A549 (cell line): ENCODE measurements at places on chromosomes 6 and 20. TPM values are rescaled to one million over a fixed set of nuclear protein-coding genes. Genes with fewer than 3 reads are reported as not detected.

The SLC22A3 gene
- polyA plus RNA-seq, result 38.8 to 44.9 TPM (median 41.5 TPM) in 3 replicates

The PRSS16 gene
- 3.1 to 3.9 TPM (median 3.7 TPM) in 3 replicates for polyA plus RNA-seq

The CLDN20 gene
- polyA plus RNA-seq, result not detected in 3 replicates

The PDYN gene
- 0.04 TPM in 1 of 3 replicates, not detected in the others for polyA plus RNA-seq

The TP53RK gene
- 9.8 to 10.5 TPM (median 10.5 TPM) in 3 replicates for polyA plus RNA-seq

DNA sequence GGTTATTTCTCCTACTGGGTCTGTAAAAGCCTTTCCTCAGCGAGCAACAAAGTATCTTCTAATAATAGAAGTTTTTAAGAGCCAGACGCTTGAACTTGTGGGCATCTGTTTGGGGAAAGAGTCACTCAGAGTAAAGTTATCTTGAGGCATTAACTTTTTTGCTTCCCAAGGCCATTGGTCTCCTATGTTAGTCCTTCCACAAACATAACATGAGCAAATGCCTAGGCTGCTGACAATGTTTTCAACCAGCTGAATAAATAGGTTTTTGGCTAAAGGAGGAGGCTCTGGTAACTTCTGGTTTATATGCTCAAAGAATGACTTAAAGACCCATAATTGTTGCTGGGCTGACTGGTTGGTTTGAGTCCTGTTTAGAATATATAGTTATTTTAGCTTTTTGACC, 213.5 kb upstream of the SYNCRIP start:
- DNase-seq, result no peak

- DNase-seq, result no peak
These were observed 40.2 kb upstream of the SAMHD1 start for GRCh38 chr20:36991703-36992102.

DNA sequence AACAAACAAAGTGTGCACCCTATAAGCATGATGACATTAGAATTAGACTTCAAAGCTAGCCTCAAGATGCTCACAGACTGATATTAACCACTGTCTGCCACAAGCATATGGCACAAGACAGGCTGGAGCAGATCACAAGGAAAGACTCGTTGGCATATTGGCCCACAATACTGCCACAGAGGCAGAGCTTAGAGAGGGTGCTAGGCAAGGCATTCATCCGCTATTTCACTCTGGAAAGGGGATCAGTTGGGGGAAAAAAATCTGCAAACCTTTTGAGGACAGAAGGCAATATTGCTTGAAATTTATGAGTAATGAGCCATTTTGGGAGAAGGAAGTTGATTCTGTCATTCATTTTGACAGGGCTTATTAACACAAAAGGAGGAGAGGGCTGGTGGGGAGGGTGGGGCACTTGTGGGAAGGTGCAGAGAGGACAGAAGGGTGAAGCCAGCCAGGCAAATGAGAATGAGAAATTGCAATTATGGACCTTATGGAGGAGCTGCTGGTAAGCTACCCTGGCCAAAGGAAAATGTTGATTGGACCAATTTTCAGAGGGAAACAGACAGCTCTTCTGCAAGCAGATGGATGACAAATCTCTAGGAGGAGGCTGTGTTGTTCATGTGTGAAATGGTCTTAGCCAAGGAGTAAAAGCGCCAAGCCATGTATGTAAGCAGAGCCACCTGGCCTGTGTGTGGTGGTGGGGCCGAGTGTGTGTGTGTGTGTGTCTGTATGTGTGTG, 187.7 kb downstream of the GMPR start:
- DNase-seq, result no peak

GRCh38 chr6:15026832-15027231, 219.0 kb upstream of the JARID2 start:
- DNase-seq, result peak; percentile 29

- no peak for DNase-seq
These were observed 77.8 kb downstream of the ISM1 start for GRCh38 chr20:13298692-13299373.

- no peak for DNase-seq
These were observed 197.3 kb downstream of the ZFAND3 start for GRCh38 chr6:38016824-38017223.

- no peak for DNase-seq
These were observed 92.9 kb downstream of the GJA10 start for GRCh38 chr6:89987140-89987539.

GRCh38 chr20:34817072-34817471, 8.4 kb downstream of the NCOA6 start:
- DNase-seq, result no peak
